ENCODE measurements at places on chromosomes 3 and 15.

GRCh38 chr3:9401986-9402385, 4.6 kb downstream of the SETD5 start:
- no peak for DNase-seq

- DNase-seq = no peak
Observed at GRCh38 chr3:62584636-62585035, 211.3 kb upstream of the FEZF2 start.

DNA sequence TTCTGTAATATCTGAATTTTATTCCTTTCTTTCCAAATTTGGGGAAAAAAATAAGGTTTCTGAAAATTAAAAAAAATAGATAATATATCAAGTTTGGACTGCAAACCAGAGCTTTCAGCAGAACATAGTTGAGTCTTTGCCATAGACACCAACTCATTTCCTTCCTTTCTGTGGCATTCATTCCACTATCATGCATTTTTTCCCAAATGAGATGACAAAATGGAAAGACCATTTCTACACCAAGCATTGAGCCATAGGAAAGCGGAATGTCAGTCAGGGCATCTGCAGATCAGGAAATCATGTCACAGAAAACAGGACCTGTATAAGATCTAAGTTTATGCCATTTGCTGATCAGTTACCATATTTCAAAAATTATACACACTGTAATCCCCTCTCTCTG, 333.3 kb upstream of the THBS1 start:
- DNase-seq = no peak

GRCh38 chr15:92634671-92635201, 20.8 kb downstream of the FAM174B start:
- no peak for DNase-seq

DNA sequence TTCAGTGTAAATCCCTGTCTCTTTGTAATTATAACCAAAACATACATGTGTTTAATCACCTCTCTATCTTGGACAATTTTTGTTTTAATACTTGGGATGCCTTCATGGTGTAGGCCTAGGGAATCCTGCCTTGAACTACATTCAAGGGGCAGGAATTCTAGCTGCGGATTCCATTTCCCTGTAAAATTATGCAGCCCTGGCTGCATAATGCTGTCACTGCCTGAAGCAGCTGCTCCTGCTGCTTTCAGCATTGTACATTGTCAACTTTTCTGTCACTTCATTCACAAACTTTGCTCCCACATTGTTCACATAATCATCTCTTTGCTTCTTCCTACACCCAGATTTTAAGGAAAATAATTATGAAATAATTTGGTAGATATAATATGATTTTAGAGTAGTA, 638.7 kb downstream of the RBMS3 start:
- no peak for DNase-seq

DNA sequence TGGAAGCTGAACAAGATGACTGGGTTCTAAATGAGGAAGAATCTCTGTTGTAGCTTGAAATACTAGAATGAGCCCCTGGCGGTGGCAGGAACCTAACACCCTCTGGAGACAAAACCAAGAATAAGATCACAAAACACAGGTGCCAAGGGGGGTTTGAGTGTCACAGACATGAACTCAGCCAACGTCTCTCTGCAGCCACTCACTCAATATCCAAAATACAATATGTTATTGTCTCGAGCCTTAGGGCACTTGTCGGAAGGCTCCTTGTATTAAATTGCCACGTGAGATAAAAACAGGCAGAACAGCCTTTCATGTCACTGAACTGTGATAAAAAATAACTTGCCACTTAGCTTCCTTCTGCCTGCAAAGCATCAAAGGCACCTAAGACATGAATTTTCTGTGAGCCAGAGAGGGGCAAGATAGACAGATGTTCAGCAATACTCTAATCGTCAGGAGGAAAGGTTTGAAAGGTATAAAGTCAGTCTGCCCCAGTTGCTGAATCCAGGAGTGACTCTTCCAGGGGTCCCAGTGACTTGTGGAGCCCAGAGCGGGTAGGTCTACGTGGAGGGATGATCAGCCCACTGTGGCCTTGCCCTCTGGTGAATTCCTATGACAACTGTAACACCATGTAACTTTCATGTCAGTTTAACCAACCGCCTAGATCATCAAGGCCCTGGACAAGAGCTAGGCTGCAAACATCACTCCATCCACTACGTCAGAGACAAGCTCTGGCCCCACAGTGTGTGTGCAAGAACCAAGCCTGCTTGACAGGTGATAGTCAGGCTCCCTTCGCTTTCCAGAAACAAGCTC, 165.2 kb downstream of the OSBPL10 start:
- DNase-seq = no peak

- no peak for DNase-seq
Observed at GRCh38 chr15:43256341-43256740, 10.4 kb downstream of the TGM5 start.

DNA sequence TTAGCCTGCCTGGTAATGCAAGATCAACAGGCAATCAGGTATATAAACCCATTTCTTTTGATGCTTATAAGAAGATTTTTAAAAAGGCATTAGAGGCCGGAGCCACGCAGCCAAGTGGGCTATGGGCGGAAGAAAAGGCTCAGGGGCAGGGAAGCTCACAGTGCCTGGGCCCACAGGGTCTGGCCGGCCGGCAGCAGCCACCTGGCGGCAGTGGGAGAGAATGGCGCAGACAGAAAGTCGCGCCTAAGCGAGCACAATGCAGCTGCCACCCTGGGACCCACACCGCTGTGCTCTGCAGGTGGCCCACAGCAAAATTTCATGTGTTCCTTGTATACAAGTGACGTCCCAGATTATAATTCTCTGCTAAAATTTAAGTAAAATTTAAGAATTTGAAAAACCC, 448.6 kb upstream of the RASGRP1 start:
- no peak for DNase-seq

- DNase-seq = no peak
Observed at GRCh38 chr3:11549580-11550140, 94.1 kb downstream of the VGLL4 start.

DNA sequence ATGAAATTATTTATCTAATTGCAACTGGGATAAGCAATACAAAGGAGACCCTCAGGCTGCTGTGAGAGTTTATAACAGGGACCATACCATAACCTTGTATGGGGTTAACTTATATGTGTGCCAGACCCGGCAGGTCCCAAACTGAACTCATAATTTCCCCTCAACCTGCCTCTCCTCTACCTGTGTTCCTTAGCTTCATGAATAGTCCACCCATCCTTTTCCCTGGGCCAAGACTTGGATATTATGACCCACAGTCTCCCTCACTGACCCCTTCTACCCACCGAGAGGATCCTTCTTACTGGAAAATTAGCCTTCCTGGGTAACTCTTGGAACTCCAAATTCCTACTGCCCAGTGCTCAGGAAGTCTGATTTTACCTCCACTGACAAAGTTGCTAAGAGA, 3.4 kb upstream of the TSPAN3 start:
- DNase-seq = no peak

DNA sequence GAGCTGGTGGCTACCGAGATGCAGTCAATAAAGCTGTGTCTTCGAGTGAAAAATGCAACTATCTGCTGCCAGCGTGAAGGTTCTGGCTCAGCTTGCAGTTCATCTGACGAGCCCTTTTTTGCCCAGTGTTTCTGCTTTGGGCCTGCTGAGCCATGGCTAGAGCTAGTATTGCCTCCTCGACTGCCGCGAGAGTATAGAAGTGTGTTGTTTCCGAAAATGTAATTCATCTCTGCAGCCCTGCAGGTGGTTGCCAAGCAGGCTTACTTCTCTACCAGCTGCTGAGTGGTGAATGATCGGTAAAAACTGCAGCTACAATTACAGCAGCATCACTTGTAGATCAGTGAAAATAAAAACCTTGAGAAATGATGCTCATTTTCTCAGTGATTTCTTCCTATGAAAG, 114.8 kb downstream of the DLG1 start:
- no peak for DNase-seq

DNA sequence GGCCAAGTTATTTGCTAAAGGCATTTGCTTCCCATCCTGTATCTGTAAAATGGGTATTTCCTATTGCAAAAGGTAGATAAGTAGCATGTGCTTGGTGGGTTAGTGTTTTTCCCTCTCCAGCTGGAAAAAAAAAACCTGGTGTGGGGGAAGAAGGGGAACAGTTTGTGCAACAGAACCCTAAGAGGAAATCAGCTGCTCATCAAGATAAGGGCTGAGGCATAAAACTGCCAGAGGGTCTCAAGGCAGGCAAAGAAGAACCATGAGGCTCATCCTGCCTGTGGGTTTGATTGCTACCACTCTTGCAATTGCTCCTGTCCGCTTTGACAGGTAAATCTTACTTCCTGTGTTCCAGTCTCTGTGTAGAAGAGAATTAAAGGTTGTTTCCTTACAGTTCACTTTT, at the start of gene CPA3:
TSS of gene CPA3 (plus strand) at position 248 of the 400 bp plus-strand sequence. CDS start at position 260, 12 bp downstream.
- DNase-seq = no peak

GRCh38 chr15:100112061-100112420, 229.7 kb downstream of the ADAMTS17 start:
- DNase-seq = no peak

DNA sequence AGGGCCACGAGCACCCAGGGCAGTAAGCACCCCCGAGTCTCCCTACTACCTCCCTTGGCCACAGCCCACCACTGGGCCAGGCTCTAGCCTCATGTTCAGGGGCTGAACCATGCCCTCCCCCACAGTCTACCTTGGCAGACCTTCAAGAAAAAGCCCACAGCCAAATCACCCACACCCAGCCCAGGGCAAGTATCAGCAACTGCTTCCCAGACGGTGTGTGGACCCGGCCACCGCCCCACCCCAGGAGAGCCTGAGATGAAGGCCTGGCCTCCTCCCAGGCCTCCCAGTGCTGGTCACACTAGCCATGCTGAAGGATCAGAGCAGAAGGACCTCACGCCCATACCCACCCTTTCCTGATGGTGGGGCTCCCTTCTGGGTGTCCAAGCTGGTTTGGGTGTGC, 92.0 kb upstream of the LINGO1 start:
- no peak for DNase-seq

DNA sequence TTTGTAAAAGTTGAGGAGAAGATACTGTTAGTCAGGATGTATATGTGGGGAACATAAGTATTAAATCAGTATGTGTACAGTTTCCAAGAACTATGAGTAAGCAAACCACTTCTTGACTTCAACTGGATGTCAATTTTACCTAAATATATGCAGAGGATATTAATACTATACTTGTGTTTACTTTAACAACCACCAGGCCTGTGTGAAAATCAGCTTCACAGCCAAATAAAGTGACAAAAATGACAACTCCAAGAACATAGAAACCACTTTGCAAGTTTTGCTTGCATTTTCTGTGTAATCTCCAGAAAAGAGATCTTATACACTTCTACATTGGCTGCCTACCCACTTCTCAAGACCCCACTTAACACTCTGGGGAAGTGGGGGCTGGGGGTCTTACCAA, 293.3 kb upstream of the RORA start:
- no peak for DNase-seq

DNA sequence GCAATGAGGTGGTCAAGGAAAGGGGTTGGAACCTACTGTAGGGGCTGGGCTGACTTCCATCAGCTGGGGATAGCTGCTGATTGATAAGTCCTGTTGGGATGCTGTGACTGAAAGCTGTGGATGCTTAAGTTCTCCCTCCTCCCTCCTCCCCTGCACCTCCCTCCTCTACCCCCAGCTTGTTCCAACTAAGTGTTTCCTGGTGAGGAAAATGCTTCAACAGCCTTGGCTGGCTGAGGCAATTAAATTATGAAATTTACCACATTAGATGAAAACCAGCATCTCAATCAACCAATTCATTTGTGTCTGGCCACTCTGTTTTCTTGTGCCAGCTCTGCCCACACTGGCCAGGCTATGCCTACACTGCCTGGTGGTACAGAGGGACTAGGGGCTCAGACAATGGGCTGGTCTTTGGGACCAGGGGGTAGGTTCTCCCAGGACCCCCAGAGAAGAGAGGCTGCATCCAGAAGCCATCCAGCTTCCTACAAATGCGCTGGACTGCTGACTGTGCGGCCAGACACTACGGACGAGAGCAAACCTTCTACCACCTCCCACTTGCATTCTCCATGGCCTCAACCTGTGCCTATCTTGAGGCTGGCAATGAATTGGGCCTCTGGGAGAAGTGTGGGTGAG, 2.5 kb downstream of the KLHL25 start:
- no peak for DNase-seq

DNA sequence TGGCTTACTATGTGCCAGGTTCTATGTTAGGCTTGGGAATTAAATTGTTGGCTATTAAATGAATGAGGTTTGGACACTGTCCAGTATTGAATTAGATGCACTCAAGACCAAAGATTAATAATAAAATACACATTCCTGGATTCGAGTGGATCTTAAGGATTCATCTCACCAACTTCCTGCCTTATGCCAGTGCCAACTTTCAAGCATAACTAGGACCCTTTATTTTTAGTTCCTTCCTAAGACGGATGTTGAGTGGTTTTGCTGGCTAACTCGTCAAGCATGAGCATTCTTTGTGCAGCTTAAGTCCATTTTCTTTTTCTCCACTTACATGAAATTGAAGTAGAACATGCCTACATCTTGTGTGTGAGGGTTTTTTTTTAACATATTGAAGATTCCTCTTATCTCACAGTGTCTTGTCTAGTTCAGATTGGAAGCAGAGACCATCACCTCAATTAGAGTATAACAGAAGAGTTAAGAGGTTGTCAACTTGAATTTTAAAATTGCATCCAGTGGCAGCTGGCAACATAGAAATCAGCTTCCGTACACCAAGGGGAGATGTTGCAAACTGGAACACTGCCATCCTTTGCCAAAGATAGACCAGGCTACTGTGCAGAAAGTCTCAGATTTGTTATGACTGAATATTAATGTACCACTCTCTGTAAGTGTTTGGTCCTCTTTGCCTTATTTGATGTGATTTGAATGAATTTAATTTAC, 106.3 kb upstream of the BFSP2 start:
- no peak for DNase-seq

- no peak for DNase-seq
Observed at GRCh38 chr3:170421758-170422157, 3.1 kb downstream of the CLDN11 start.

DNA sequence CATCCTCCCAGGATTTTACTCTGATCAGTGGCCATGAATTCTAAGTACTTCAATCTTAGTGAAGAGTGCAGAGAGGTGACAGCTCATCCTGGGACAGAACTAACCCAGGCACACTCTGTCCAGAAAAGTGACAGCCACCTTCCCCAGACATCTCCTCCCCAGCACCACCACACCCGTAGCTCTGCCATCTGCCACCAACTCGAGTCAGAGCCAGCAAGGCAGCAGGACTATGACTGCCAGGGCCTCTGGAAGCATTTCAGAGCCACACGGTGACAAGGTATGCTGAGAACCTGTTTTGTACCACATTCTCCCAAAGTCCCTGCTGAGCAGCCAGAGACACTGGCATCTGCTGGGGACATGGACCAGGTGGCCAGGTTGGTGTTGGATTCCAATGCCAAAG, 71.0 kb downstream of the NTRK3 start:
- no peak for DNase-seq

DNA sequence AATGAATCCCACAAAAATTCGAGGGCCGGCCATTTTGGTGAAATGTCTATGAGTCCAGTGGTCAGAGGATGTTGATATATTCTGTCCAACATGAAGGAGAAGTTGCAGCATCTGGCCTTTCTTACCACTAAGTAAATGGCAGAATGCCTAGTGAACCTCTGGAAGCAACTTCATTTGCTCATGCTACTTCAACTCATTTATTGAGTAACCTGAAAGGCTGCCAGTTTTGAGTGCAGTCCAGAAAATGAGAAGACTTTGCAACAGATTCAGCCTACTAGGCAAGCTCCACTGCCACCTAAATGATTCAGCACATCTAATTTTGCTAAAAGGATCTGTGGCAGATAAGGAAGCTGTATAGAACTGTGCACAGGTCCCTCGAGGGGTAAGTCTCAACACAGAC, 265.0 kb downstream of the OPA1 start:
- no peak for DNase-seq

Data from stimulated activated CD4-positive, alpha-beta T cell treated with anti-CD3 and anti-CD28 coated beads, Interleukin-4, amount 100 ng/mL, for 1 hour (primary cell).